Lung microvascular endothelial cell (primary cell): ENCODE measurements at places on chromosomes 7 and 10.
A peak's percentile ranks its signal among the peaks of the same experiment; 100 is the strongest.

DNA sequence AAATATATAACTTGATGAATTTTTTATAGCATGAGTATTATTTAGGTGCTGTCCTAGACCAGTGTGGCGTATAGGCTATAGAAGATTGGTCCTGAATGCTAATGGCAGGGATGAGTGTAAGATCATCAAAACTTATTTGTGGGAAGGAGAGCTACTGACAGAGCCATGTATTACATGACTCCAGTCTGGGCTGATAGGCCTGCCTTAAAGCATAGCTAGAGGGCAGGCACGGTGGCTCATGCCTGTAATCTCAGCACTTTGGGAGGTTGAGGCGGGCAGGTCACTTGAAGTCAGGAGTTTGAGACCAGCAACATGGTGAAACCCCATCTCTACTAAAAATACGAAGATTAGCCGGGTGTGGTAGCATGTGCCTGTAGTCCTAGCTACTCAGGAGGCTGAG is 198.1 kb upstream of the KLF14 start:
- DNase-seq = no peak

GRCh38 chr10:61992671-61993668 is 91.5 kb downstream of the ARID5B start:
- peak; percentile 81 for DNase-seq

DNA sequence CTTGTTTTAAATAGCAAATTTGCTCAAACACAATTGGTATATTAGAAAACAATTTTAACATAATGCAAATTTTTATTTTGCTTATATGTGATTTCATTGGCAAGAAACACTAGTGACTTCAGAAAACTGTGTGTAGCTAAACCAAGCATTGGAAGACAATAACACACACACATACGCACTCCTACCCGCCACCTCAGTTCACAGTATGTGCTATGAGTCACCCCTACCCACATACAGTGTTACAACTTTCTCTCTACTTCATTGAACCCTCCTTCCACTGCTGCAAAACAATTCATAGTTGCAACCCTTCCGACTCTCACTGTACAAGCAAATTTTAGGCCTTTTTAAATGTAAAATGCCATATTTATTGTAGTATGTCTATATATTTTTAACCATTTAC is 119.9 kb upstream of the THSD7A start:
- no peak for DNase-seq

GRCh38 chr10:84933402-84933801 is 605.0 kb downstream of the CCSER2 start:
- DNase-seq = no peak

GRCh38 chr10:118914629-118915028 is 114.9 kb upstream of the NANOS1 start:
- no peak for DNase-seq

GRCh38 chr10:70756700-70757360 is 28.3 kb downstream of the TBATA start:
- DNase-seq = peak; percentile 66

- DNase-seq = no peak
Measured at GRCh38 chr10:24234784-24235183, 25.8 kb downstream of the KIAA1217 start.

GRCh38 chr10:46080886-46081285 is 34.8 kb upstream of the MSMB start:
- no peak for DNase-seq

DNA sequence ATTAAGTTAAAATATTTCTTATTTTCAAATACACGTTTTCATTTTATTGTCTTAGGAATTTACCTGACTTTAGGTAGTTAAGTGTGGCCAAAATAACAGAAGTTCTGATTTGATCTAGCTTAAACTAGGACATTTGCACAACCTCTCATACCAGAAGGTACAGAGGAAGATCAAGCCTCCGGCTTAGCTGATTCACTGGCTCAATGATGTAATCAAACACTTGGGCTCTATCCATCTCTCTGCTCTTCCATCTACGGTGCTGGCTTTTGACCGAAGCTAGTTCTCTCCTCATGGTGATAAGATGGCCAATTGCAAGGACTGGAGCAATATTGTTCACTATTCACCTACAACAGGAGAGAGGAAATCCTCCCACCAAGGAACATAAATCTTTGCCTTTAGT is 12.2 kb upstream of the HYCC1 start:
- DNase-seq = no peak

DNA sequence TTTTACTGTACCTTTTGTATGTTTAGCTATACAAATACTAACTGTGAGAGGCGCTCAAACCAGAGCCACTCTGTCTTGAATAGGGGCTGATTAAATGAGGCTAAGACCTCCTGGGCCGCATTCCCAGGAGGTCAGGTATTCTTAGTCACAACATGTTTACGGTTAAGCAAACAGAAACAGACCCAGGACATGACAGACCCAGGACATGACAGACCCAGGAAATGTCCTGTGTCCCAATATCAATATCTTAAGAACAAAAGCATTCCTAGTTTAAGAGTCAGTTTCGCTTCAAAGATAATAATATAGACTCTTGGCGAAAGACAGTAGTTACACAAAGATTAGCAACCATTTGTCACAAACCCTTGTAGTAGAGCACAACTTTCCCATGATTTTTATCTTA is 304.5 kb downstream of the CCSER2 start:
- DNase-seq = no peak

DNA sequence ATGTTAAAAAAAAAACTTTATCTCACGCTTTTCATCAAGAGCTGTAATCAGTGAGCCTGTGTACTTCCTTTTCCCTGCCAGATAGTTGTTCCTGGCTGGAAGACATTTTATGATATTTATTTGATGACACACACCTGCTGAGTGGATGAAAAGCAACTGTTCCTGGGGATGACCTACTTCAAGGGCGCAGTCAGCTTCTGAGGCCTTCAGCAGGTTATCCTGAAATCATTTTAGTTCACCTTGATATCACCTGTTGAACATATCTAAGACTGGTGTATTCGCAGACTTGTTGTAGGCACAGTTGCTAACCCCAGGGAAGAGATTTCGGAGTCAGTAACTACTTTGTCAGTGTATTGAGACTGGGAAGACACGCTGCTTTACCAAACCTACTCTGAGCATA is 234.5 kb upstream of the TCF7L2 start:
- no peak for DNase-seq
